CD4-positive, alpha-beta T cell treated with Interleukin-6 at 100 ng/mL for 8 hours (primary cell): ENCODE measurements at places on chromosomes 5 and 9.

DNA sequence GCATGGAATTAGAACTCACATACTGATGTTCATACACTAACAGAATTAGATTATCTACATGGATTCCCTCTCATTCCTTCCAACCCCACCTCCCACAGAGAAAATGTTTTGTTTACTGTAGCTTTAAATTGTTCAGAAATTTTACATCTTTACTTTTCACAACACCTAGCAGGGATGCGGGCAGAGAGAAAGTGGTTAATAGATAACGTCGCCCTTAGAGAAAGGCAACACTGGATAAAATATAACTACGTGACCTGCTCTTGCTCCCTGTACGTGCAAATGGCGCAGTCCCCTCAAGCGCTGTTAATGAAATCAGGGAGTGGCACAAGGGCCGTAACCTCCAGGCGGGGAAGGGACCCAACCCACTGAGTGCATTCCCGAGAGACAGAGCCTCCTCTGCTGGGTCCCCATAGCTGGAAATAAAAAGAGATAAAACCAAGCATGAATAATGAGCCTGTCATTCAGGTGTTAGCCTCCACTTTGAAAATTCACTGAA is 125.3 kb upstream of the DAPK1 start:
- DNase-seq: no peak

DNA sequence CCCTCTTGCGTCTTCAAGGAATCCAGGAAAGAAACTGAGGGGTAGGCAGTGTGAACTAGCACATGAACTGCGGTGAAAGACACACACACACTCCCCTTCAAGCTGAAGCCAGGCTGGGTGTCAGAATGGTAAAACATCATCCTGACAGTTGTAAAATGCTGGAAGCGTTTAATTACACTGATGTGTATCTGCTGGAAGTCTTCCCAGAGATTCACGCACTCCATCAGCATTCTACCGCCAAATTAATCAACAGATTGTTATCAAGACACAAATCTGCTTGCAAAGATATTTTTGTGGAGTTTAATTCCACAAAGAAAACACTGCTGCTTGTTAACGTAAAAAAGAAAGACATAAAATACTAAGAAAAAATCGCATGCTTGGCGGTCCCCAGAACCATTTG is 241.0 kb upstream of the NFIL3 start:
- no peak for DNase-seq

DNA sequence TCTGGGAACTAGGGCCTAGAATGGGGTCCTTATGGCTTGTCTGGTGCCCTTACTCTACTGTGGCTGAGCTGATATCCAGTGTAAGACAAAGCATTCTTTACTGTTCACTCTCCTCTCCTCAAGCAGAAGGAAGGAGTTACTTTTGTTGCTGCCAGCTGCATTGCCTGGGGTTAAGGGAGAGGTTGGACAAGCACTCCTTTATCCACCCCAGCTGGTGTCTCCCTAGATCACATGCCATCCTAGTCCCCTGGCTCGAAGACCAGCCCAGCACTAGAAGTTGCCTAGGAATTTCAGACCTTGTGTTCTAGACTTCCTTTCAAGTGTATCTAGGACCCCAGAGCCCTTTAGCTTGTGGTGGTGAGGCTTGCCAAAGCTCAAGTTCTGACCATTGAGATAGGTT is 1051.5 kb upstream of the C9orf72 start:
- no peak for DNase-seq

GRCh38 chr9:121944711-121945191 is 148.4 kb downstream of the TTLL11 start:
- no peak for DNase-seq

GRCh38 chr5:79843450-79844388 is 147.3 kb downstream of the MTX3 start:
- no peak for DNase-seq

- no peak for DNase-seq
Observed at GRCh38 chr9:97373331-97373730, 38.6 kb upstream of the TDRD7 start.

DNA sequence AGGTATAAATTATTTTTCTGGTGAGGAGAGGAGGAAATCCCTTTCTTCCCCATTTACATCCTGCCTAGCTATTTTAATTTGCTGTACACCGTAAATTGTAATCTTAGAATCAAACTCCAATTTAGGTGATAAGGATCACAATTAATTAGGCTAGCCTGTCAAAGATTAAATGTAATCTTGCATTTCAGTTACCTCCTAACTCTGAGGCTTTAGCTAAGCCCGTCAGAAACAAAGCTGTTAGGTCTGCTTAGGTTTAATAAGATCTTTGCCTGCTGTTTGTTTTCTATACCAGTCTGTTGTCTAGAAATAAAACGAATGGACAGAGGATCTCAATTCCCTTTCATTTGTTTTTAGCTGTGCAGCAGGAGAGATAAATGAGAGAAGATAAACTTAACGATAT is 51.5 kb downstream of the PIK3R1 start:
- no peak for DNase-seq

DNA sequence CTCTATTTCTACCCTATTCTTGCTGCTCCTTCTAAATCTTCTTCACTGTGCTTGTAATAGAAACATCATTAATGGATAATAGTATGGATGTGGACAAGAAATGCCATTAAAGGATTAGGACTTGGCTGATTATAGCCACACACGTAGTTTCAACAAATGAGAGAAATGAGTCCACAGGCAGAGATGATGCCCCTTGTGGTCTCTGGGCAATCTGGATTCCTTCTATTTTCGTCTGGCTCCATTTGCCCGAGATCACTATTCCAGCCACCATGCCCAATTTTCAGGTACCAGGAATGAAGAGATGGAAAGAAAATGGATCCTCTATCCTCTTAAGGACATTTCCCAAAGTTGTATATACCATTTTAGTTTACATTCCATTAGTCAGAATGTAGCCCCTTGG is 13.2 kb downstream of the VLDLR start:
- DNase-seq: no peak

DNA sequence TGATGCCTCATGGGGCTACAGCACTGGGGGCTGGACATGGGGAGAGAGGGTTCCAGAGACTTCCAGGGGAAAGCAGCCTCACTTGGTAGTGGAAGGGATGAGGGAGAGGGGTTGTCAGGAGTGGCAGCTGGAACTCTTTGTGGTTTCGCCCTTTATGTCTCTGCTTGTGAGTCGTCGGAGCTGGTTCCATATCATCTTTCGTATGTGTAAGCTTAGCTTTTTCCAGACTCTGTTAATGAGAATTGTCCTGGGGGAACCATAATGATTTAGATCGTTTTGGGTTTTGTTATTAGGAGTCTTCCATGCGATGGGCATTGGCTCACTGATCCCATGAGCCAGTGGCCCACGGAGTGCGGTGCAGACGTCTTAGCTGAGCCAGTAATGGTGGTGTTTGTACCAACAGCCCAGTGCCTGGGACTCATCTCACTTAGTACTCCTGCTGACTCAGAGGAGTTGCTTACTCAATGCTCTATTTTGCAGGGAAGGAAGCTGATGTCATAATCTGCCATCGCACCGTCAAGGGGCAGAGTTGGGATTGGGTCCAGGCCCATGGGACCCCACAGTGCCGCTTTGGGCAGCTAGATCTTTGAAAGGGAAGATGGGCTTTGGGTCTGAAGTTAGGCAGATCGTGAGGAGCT is 48.5 kb downstream of the NEK6 start:
- no peak for DNase-seq

- DNase-seq: no peak
Observed at GRCh38 chr5:170473642-170474041, 30.2 kb upstream of the KCNIP1 start.

DNA sequence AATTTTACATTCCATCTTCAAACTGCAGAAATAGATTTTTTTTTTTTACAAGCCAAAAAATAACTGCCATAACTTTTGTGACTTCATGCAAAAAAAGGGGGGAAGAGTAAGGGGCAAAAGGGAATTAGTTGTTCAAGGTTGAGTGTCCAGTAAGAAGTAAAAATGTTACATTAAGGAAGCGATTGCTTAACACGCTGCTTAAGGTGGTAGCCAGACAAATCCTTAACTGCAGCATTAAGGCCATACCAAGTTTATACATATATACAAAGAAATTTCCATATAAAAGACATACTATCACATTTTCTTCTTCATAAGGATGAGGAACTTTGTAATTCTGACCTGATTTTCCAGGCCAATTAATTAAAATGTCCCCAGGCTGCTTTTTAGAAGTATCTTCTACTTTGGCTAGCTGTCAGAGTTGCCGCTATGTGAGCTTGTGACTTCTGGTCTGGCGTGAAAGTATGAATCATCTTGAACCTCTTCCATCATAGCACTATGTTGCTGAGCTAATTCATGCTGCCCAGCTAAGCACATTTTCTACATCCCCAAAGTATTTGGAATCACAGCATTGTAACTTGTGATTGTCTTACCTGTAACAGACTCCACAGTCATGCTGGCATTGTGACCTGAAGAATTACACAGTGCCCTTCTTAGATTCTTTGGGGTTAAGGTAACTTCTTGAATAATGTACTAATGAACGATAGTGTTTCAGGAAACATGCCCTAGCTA is 40.0 kb downstream of the G3BP1 start:
- no peak for DNase-seq

- DNase-seq: no peak
Observed at GRCh38 chr5:147635882-147636728, 126.2 kb upstream of the DPYSL3 start.

DNA sequence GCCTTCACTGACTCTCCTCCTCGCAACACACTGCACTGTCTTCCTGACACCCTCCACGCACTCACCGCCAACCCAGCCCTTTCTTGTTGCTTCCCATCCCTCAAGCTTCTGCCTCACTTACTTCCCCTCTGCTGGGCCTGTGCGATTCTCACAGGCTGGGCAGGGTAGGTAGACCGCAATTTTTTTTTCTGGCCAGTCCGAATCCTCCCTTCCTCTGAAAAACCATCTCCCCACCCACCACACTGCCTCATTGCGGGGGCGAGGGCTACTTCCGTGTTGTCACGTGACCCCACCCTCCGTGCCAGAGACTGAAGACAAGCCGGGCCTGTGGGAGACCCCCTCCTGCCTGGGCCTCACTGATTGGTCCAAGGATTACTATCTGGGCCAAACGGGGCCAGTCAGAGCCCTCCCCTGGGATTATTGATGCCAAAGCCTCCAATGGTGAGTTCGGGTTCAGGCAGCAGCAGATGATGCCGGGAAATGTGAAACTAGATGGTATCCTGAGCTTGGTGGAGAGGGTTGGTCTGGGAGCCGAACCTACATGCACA is 73.1 kb downstream of the STK10 start:
- DNase-seq: peak; percentile 64

- DNase-seq: peak; percentile 60
Observed at GRCh38 chr5:88680253-88681132, 202.5 kb downstream of the MEF2C start.

DNA sequence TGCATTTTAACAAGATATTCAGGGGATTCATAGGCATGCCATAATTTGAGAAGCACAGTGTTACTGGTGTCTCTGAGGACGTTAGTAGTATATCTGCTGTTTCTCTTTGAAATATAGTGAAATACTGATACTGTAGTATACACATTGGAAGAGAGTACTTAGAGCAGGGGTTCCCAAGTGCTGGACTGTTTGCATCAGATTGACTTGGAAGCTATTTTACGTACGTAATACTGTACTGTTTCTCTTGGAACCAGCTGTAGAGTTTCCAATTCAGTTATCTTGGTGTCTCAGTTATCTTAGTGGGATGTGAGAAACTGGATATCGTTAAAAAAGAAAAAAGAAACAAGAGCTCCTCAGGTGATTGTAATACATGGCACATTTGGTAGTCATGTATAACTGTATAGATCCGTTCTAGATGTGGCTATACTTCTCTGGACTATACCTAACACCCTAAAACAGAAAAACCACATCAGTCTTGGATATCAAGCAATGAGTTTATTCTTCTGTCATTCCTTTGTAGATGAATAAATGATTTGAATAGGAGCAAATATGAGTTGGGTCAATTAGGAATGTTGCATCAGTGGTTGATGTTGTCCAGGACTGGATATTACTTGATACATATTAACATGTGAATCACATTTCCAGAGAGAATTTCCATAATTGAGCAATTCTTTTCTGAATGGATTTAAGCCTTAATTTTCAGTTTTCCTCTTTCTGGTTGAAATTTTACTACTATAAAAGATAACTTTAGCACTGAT is 33.4 kb downstream of the PRRC1 start:
- no peak for DNase-seq

GRCh38 chr5:133924221-133924920 is 44.1 kb downstream of the C5orf15 start:
- no peak for DNase-seq

DNA sequence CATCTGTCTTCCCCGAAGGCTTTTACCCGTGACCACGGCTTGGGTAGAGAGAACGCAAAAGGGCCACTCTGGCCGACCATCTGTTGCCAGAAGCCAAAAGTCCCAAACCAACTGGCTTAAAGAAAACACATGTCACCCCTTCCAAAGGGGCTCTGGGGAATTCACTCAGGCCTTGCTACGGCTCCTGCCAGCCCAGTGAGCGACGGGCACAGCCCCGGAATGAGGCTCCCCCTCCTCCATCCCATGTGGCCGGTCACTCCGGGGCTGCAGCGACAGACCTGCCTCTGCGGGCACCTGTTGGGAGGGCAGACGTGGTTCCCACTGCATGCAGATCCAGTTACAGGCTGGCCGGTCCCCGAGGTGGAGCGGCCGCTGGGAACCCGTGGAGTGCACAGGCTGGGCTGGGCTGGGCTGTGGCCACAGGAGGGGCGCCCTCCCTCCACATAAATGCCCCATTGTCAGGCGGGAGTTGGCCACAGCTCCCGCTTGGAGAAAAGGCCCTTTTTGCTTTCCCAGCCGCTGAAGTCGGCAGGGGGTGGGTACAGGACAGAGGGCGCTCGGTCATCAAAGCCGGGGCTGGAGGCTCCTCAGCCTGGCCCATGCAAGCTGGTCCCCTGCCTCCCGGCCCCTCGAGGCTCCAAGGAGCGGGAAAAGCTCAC is 19.9 kb downstream of the NOTCH1 start:
- DNase-seq: no peak

- DNase-seq: no peak
Observed at GRCh38 chr5:164941132-164941531, 1435.7 kb downstream of the MAT2B start.

GRCh38 chr5:169029661-169030274 is 271.2 kb downstream of the SLIT3 start:
- no peak for DNase-seq

GRCh38 chr5:118891252-118891651 is 97.1 kb downstream of the DTWD2 start:
- DNase-seq: no peak

DNA sequence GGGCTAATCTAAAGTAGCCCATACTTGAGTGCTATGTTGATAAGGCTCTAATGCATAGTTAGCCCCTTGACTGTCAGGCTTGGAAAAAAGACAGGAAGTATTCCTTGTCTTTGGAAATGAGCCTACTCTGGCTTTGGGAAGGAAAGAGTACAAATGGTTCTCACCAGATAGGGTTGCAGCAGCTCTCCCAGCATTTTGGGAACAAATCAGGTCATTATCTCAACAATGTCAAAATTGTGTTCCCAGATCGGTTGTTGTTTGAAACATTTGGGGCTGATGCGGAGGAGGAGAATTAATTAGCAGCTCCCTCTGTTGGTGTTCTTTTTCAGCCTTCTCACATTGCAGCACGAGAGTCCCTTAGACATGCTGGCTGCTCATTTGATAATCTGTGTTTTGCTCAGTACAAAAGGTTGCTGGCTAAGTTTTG is 294.7 kb upstream of the DMRT1 start:
- DNase-seq: peak; percentile 11

GRCh38 chr5:4447657-4448056 is 692.5 kb upstream of the ADAMTS16 start:
- DNase-seq: no peak

- DNase-seq: no peak
Observed at GRCh38 chr5:161051920-161052500, 200.0 kb upstream of the ATP10B start.

- no peak for DNase-seq
Observed at GRCh38 chr5:111854186-111854585, 97.2 kb upstream of the NREP start.

- DNase-seq: no peak
Observed at GRCh38 chr5:33748754-33749153, 143.0 kb downstream of the ADAMTS12 start.
